ENCODE measurements at places on chromosomes 13 and 19. TPM values are rescaled to one million over a fixed set of nuclear protein-coding genes. Genes with fewer than 3 reads are reported as not detected.

Gene KIRREL2
- total RNA-seq = 3.3 TPM

GRCh38 chr13:87953381-87953780, 282.2 kb downstream of the SLITRK5 start:
- DNase-seq = no peak

- no peak for DNase-seq
Measured at GRCh38 chr19:4102339-4103079, 21.4 kb downstream of the MAP2K2 start.

Gene PRKCSH
- total RNA-seq = 403 TPM

Gene NMRK2
- not detected for total RNA-seq

Gene WDR88
- total RNA-seq = 0.45 TPM
